ENCODE measurements at places on chromosomes 2 and 18.
A peak's percentile ranks its signal among the peaks of the same experiment; 100 is the strongest.

DNA sequence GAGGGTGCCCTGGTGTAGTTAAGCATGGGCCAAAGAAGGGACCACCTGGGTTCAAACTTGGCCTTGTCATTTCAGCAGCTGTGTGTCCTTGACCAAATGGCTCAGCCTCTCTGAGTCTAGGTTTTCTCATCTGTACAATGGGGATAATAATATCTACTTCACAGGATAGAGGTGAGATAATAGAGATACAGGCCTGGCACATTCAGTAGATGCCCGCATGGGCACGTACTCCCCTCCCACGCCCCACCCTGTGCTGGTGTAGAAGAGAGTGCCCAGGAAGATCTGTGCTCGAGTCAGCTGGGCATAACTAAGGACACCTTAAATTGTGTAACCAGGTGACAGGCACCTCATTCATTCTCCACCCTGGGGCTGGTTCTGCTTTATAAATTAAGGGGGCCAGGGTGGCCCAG, 8.4 kb upstream of the TMEM185B start:
- DNase-seq = no peak

- no peak for DNase-seq
Observed at GRCh38 chr2:237330541-237330940, 83.4 kb downstream of the COL6A3 start.

- no peak for DNase-seq
Observed at GRCh38 chr2:178666458-178666857, 140.8 kb downstream of the TTN start.

GRCh38 chr2:187546762-187547333, 7.4 kb downstream of the TFPI start:
- no peak for DNase-seq

- DNase-seq = peak; percentile 50
Observed at GRCh38 chr2:120958623-120959366, 223.1 kb downstream of the GLI2 start.

DNA sequence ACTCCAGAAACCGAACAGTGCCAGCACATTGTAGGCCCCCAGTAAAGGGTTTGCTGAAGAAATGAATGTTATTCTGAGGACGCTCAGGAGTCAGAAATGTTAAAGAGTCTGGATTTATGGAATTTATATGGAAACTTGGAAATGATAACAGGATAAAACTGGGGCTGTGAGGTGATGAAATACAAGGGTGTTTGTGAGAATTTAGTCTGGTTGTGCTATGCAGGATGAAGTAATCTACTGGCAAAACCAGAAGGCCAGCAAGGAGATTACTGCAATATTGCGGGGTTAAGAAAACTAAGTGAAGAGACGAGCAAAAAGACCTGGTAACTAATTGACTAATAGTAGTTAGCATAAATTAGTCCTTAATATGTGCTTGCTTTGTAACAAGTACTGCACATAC, 467.8 kb downstream of the ZEB2 start:
- no peak for DNase-seq

DNA sequence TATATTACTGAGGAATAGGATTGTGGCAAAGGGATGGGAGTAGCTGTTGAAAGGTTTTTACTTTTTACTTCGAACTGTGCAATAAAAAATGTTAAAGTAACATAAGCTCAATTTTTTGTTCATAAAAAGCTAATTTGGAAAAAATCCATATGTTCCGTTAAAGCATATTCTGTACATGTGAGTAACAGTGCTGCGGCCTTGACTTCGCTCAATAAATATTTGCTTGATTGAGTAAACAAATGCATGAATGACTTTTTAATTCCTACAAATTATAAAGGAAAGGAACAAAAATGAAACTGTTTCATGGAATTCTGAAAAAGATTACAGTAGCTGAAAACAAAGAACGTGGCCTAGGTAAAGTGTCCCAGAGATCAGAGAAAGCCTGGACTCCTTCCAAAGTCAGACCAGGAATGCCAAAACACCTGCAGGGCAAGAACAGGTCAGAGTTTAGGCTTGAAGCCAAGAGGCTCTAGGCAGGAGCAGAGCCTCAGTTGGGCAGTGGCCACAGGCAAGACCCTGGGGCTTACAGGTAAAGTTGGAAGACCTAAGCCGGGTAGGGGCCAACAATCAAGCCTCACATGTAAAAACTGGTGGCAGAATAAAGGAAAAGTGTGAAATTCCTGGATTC, 44.3 kb upstream of the FIGN start:
- DNase-seq = peak; percentile 46

- peak; percentile 47 for DNase-seq
Observed at GRCh38 chr2:201986463-201986735, 47.3 kb upstream of the FZD7 start.

GRCh38 chr18:4130734-4131719, 324.1 kb downstream of the DLGAP1 start:
- no peak for DNase-seq

GRCh38 chr2:195473862-195474261, 183.2 kb upstream of the SLC39A10 start:
- DNase-seq = no peak

- DNase-seq = no peak
Observed at GRCh38 chr18:47501946-47502345, 250.5 kb upstream of the SKOR2 start.

- DNase-seq = peak; percentile 84
Observed at GRCh38 chr2:37623971-37624900, 47.2 kb downstream of the CDC42EP3 start.

DNA sequence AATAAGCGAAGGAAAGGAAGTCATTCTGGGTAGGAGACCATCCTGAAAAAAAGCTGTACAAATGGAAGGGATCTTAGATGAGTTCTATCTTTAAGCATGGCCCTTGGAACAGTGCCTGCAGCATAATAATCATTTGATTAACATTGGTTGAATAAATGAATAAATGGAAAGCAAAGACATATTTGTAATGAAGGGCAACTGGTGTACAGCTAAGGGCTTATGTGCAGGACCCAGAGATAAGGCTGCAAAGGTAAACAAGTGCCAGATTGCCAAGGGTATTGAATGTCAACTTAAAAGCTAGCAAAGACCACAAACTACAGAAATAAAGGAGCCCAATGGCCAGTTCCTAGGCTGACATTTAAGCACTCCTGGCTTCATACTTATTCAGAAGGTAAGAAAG, 19.4 kb downstream of the IMMT start:
- no peak for DNase-seq

- no peak for DNase-seq
Observed at GRCh38 chr2:144774809-144775208, 254.9 kb upstream of the ZEB2 start.

- DNase-seq = no peak
Observed at GRCh38 chr2:187593098-187593497, 38.9 kb upstream of the TFPI start.

GRCh38 chr2:27929916-27930486, 39.5 kb downstream of the BABAM2 start:
- no peak for DNase-seq

DNA sequence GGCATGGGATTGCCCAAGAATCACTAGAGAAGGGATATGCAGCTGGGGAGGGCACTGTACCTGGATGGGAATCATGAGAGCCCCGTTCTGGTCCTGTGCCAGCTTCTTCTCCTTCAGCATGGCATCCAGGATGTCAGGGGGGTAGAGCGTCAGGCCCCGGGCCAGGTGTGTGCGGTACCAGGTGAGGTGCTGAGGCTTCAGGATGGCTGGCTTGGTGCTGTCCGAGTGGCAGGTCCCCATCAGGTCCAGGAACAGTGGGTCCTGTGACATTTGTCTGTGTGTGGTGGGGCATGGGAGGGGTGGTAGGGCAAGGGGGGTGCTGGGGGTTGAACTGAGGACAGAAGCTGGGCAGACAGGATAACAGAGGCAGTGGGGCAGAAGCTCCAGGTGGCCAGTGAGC, 13.2 kb downstream of the CFAP65 start:
- DNase-seq = no peak

DNA sequence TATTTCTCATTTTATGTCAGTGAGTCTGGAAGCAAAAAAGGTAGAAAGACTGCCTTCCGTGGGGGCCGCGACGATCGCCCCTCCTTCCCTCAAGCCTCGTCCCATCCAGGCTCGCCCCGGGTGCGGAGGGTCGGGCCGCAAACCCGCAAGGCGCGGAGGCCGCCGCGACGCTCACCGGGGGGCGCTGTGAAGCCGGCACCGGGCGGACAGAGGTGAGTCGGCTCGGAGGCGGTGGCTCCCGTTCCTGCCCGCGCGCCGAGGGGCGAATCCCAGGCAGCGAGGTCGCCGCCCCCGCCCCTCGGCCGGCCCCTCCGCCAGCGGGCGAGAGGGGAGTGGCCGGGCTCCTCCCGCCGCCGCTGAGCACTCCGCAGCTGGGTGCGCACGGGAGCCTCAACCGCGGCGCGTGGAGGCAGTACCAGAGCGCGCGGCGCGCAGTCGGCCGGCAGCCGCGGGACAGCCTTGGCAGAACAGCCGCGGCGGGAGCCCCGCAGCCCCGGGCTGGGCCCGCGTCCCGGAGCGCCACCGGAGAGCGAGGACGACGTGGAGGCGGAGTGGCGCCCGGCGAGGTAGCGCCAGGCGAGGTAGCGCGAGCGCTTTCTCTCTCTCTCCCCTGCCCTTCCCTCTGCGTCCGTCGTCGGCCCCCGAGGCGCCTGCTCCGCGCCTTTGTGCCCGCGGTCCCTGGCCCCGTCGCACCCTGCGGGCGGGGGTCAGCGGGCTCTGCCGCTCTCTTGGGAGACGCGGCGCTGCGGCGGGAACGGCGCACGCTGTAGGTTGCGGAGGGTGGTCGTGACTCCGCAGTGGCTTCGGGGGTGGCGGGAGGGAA, at the start of gene MYO1B:
MYO1B (plus strand) TSS at position 359 of the 823 bp plus-strand sequence. CDS start 31,492 bp downstream, outside the sequence.
- DNase-seq = peak; percentile 69

GRCh38 chr2:228426502-228427216, 245.2 kb upstream of the SPHKAP start:
- no peak for DNase-seq

DNA sequence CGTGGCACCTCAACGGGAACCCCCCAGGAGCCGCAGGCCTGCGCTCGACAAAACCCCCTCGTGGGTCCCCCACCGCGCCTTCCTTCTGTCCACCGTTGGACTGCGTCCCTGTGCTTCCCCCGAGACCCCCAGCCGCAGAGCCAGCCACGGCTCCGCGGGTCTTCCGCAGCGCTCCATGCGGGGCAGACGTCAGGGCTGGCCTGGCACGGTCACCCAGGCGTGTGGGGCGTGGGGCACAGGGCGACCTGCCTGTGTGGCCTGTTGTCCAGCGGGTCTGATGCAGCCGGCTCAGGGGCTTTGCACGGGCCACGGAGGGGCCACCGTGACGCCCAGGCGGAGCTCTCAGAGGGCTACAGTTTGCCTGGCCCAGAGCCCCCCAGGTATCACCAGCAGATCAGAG, 11.0 kb downstream of the NFATC1 start:
- no peak for DNase-seq

Data from foreskin keratinocyte (primary cell).